ENCODE measurements at places on chromosomes 5 and 9. TPM values are rescaled to one million over a fixed set of nuclear protein-coding genes. Genes with fewer than 3 reads are reported as not detected.

Gene CKMT2
- not detected for total RNA-seq

- H3K27ac ChIP-seq: no peak overlapping the region
- no peak overlapping the region for H3K4me3 ChIP-seq
- H3K4me1 ChIP-seq: no peaks in the 10 kb centered on the region
- DNase-seq: no peak
- H3K36me3 ChIP-seq: no peaks in the 10 kb centered on the region
- H3K27me3 ChIP-seq: no peaks in the 10 kb centered on the region
Observed at GRCh38 chr9:86069206-86069869, 30.0 kb downstream of the GOLM1 start.

DNA sequence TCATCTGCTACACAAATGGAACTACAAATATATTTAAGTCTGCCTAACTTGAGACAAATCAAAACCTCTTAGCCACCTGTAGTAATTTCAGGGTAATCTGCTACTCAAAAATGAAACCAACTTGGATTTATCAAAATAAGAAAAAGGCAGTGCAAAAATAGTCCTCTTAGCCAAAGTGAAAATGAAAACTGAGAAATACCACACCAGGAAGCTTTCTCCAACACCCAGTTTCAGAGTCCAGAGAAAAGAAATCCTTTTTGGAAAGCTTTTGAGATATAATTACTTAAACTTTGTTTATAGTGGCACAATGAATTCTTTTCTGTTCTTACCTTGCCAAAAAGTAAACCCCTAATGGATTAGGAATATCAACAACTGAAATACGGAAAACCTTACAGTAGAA is 990.4 kb downstream of the EFNA5 start:
- no peak for DNase-seq
- H3K27me3 ChIP-seq: no peaks in the 10 kb centered on the region
- H3K4me1 ChIP-seq: no peaks in the 10 kb centered on the region
- H3K36me3 ChIP-seq: no peaks in the 10 kb centered on the region

Gene APBA1
- 0.10 TPM for total RNA-seq

GRCh38 chr5:179439181-179439985 is 94.1 kb upstream of the ADAMTS2 start:
- no peak overlapping the region for H3K4me3 ChIP-seq
- no peak for DNase-seq
- no peaks in the 10 kb centered on the region for H3K4me1 ChIP-seq
- peaks cover 2% of the 10 kb centered on the region for H3K27me3 ChIP-seq
- H3K27ac ChIP-seq: no peak overlapping the region

Gene PLPP6
- total RNA-seq: 4.6 TPM

DNA sequence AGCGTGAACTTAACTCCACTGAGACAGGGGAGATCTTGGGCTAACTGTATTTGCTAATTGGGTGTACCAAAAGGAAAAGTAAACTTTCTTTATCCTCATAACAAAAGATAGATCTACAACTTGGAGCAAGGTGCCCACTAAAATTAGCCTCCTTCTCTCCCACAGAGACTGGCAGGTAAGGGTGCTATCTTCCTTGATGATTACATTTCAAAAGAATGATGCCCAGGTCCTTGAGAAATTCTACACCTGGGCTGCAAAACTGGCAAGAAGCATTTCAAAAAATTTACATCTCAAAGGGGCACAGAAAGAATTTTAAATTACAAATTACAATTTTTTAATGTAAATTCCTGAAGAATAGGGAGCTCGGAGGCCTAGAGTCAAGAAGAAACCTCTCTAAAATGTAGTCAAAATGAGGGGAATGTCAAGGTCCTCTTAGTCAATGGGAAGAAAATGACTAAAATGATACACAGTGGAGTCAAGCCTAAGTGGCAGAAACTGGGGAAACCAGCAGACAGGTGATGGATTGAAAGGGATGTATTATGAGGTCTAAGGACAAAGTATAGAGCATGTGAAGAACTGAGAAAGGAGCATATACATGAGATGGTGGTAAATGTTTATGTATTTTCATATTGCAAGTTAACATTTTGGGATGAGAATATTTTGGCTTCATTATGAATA is 348.3 kb upstream of the TUSC1 start:
- H3K4me3 ChIP-seq: no peak overlapping the region
- no peak overlapping the region for H3K27ac ChIP-seq
- H3K36me3 ChIP-seq: no peaks in the 10 kb centered on the region
- no peaks in the 10 kb centered on the region for H3K27me3 ChIP-seq
- H3K4me1 ChIP-seq: no peaks in the 10 kb centered on the region

Data from activated naive CD4-positive, alpha-beta T cell treated with anti-CD3 and anti-CD28 coated beads for 36 hours (primary cell).